ENCODE measurements at places on chromosomes 12 and 14. TPM values are rescaled to one million over a fixed set of nuclear protein-coding genes. Genes with fewer than 3 reads are reported as not detected.

DNA sequence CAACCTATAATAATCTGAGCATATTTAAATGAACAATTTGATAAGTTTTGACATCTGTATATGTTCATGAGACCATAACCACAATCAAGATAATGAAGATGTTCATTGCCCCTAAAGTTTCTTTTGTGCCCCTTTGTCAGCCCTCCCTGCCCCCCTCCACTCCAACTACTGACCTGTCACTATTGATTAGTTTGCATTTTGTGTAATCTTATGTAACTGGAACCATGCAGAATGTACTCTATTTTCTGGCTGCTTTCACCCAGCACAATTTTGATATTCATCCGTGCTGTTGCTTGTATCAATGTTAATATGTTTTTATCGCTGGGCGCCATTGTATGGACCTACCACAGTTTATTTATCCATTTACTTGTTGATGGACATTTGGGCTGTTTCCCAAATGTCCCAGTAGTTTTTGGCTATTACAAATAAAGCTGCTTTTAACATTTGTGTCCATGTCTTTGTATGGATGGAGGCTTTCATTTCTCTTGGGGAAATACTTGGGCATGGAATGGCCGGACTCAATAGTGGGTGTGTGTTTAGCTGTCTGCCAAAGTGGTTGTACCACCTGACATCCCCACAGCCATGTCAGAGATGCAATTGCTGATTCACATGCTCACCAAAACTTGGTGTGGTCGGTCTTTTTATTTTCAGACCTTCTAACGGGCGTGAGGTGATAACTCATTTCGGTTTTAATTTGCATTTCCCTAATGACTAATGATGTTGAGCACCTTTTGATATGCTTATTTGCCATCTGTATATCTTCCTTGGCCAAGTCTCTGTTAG lies 38.9 kb downstream of the EML1 start:
- DNase-seq, result no peak

GRCh38 chr14:32072676-32073075 lies 4.4 kb upstream of the ARHGAP5 start:
- no peak for DNase-seq

- no peak for DNase-seq
Observed at GRCh38 chr14:106347291-106347778, 821.0 kb downstream of the TMEM121 start.

DNA sequence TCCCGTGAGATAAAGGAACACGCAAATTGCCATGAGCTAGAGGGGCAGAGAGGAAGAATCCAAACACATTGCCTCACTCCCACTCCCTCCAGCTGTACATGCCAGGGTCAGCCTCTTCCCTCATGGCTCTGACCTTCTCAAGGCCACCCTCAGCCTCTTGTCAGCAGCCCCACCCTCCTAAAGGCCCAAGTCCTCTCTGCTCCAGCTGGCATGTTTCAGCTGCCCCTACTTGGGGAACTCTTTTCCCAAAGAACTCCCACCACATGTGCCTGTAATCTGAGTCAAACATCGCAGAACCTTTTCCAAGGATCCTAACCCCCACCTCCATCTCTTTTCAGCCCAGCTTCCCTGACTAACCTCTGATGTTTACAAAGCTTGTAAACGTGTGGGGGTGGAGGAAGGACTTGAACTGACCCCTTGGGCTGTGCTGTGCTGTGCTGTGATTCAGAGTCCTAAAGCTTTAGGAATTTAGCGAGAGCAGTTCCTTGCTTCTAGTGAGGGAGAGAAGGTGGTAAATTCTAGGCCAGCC lies 7.3 kb upstream of the CACNB3 start:
- DNase-seq, result no peak

DNA sequence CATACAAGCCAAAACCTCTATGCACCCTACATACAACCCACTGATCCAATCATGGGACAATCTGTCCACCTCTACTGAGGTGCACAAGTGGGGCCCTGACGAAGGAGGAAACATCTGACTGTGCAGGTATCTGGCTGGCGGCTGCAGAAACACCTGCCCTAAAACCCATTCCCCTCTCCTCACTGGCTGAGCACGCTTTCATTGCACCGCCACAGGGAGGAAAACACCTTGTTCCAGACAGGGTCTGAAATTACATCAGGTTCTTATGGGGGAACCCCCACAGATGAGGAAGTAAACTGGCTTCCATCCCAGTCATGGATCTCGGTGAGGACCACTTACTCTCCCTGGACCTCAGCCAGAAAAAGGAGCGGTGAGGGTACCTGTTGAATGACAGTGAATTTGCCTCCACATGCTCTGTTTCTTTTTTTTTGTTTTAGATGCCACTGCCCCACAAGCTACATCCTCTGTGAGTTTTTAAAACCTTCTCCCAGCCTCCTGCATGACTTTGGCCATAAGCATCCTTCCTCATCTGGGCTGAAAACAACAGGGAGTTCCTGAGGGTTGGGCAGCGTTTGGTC lies 23.8 kb upstream of the DGLUCY start:
- no peak for DNase-seq

DNA sequence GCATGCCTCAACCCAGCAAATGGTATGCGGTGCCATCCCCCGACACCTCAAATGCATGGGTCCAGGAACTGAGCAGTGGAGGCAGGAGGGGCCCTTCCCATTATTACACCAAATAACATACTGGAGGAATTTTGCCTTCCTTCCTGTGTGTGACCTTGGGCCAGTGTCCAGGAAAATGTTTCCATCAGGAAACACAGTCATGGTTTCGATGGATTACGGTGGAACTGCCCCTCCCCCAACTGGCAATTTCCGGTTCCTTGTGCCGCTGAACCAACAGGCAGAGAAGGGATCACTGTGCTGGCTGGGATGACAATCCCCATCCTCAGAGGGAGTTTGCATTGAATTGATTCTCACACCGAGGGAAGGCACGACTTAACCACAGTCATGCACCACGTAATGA lies 9.1 kb upstream of the CDC42BPB start:
- DNase-seq, result no peak

IGFBP6 gene
- polyA plus RNA-seq, result 181 TPM

LRP1-AS gene
- not detected for polyA plus RNA-seq

MYO1H gene
- polyA plus RNA-seq, result 0.14 TPM

KHNYN gene
- polyA plus RNA-seq, result 33.2 TPM

DNA sequence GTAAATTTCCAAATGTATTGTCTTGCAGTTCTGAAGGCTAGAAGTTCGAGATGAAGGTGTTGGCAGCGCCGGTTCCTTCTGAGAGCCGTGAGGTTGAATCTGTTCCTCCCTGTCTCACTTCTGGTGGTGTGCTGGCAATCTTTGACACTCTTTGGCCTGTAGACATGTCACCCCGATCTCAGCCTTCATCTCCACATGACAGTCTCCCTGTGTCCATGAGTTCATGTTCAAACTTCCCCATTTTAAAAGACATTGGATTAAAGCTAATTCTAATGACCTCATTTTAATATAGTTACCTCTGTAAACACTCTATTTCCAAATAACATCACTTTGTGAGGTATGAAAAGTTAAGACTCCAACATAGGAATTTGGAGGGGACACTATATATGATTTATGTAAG lies 4.1 kb upstream of the RBM19 start:
- DNase-seq, result no peak

DNA sequence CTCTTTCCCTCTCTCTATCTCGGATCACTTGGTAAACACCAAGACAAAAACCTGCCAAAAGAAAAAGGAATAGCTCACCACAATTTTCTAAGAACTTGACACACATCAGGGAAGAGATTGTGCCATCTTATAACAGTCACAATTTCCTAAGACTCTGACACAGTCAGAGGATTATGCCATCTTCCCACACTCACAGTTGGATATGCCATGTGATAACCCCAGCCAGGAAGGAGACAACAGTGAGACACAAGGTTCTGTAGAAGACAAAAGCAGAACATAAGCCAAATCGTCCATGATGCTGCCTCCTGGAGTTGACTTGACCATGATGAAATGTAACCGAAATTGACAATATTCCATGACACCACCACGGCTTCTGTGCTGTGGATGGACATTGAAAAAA lies 2.8 kb upstream of the CLEC9A start:
- peak; percentile 11 for DNase-seq

DNA sequence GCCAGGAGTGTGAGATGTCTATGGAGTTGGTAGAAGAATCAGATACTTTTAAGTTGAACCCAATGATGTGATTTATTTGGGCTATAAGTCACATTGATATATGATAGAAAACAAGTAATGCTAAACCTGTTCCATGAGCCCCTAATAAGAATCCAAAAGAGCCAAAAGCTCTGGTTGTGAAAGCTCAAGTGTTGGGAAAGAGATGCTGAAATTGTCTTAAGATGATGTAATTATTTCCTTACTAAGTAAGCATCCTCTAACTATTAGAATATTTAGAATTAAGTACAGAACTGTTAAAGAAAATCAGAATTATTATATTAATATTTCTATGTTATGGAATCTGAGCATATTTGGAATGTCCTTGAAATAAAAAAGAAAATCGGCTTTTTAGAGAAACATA lies 17.6 kb upstream of the SLC2A13 start:
- no peak for DNase-seq

DNA sequence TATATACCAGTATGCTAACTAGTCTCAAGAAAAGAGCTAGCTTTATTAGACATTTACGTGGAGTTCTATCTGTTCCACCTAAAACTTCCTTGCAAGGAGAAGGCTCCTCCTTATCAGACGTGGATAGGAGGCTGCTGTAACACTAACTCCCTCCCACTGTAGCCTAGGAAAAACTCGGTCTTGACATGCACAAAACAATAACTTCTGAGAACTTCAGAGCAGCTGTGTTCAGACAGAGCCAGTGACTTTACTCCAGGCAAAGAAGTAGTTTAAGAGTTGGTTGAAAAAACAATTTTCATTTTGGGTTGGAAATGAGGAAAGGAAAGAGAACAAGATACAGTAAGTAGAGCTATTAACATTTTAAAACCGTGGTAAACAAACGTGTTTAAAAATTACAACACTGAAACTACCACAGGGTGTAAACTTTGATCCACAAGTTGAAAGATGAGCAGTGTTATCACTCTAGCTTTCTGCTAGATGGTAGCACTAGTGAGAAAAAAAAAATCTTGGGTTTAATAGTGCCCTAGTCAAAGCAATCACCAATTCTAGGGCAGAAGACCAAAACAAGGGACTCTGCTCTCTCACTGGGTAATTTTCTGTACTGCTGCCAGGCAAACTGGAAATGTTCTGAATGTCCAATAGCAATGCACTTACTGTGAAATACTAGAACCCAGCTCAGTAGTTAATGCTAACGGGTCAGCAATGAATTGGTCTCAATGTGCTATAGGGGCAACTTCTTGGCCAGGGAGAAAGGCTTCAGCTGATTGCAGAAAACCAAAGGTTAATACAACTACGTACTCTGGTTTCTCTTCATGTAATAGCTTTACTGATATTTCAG lies 2.4 kb downstream of the ATF7 start:
- DNase-seq, result peak; percentile 91

DNA sequence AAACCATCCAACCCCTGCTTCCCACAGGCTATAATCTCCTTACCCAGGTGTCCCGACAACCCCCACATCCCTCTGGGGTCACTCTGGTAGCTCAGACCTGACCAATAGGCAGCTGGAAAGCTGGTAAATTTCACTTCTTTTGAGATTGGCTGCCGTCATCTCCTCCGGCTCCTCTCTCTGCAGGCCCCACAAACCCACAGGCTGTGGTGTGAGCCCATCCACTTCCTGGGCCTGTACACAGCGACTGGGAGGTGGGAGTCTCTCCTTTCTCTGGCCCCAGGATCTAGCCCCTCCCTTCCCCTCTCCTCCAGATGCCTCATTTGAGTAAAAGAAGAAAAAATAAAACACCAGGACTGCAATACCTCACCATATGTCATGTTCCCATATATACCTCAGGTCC lies 709 bp downstream of the INHBC start:
- peak; percentile 14 for DNase-seq

GRCh38 chr12:88351146-88351545 lies 209.0 kb downstream of the TMTC3 start:
- no peak for DNase-seq

GRCh38 chr12:56633468-56634241 lies 3.5 kb upstream of the BAZ2A start:
- peak; percentile 16 for DNase-seq

GZMH gene
- not detected for polyA plus RNA-seq

MAP3K9 gene
- 0.46 TPM for polyA plus RNA-seq

KRT6C gene
- polyA plus RNA-seq, result not detected

- DNase-seq, result no peak
Observed at GRCh38 chr14:51674294-51675002, 22.7 kb downstream of the FRMD6 start.

- DNase-seq, result peak; percentile 60
Observed at GRCh38 chr12:47988073-47989022, 15.9 kb downstream of the COL2A1 start.

DNA sequence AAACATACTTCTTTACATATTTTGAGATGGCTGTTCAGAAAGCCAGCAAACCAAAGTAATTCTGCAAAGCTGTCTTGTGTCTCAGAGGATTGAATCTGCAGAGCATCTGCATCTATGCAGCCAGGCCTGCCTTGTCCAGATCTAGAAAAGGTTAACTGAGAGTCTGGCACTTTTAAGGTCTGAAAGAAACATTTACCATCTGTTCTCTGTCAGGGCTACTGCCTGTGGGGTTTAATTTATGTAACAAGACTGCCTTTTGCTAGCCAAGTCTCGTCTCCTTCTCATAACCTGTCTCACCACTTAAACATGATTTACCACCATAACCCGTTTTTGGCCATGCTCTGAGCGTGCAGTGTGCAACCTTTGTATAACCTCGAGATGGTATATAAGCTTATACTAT lies 194.2 kb downstream of the SYT10 start:
- DNase-seq, result peak; percentile 14

DNA sequence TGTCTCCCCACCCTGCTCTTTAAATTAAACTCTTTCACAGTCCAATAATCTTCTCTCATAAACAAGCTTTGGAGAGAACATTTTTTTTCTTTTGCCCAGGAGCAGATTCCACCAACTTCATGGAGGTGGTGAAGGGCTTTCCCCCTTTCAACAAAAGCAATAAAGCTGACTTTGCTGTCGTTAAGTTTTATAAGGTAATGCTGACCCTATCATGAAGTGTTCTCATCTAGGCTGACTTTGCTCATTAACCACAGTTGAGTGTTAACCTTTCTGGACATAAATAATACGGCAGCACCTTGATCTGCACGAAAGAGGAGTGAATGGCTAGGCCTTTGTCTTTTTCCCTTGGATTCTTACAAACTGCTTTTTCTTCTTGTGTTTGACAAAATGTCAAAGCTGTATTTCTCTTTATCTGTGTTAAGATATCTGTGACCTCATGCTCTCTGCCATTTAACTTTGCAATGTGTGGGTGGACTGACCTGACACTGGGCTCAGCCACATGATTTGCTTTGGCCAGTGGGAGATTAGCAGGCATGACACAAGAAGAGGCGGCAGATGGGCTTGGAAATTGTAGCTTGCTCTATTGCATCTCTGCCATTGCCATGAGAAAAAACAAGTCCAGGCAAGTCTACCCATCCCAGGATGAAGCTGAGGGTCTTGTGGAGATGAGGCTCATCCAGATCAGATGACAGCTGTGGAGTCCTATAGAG lies 470.9 kb upstream of the CCDC196 start:
- DNase-seq, result no peak

STAT2 gene
- polyA plus RNA-seq, result 57.7 TPM

MIPOL1 gene
- polyA plus RNA-seq, result 4.6 TPM

MMP19 gene
- polyA plus RNA-seq, result 1.6 TPM

TAS2R30 gene
- not detected for polyA plus RNA-seq

SLC4A8 gene
- polyA plus RNA-seq, result 1.1 TPM

RD3L gene
- not detected for polyA plus RNA-seq

All from muscle of leg (tissue), 16 donors.